Stimulated activated CD4-positive, alpha-beta T cell treated with anti-CD3 and anti-CD28 coated beads, Interleukin-1b, Interleukin-23, amount 100 ng/mL, for 4 hours (primary cell): ENCODE measurements at places on chromosomes 16 and 17.

DNA sequence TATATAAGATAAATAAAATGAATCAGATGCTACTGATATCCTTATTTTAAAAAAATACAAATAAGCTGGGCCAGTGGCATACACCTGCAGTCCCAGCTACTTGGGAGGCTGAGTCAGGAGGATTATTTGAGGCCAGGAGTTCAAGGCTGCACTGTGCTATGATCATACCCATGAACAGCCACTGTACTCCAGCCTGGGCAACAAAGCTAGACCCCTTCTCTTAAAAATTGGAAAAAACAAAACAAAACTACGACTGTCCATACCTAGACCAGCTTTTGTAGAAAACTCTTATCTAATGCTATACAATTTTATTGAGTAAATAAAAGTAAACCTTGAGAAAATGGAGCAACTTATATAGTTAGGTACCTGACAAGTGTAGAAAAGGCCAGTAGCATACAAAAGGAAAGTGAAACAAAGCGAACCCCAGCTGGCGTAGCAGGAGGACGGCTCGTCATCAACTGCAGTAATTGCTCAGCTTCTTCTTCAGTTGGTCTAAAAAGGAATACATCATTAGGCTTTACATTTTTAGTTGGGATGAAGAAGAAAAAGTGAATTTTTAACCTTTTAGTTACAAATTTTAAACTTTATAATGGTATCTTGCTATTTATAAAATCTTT, 23.6 kb downstream of the INTS2 start:
- DNase-seq, result no peak

- no peak for DNase-seq
These were observed 6.8 kb upstream of the MMP15 start for GRCh38 chr16:58018803-58019202.

DNA sequence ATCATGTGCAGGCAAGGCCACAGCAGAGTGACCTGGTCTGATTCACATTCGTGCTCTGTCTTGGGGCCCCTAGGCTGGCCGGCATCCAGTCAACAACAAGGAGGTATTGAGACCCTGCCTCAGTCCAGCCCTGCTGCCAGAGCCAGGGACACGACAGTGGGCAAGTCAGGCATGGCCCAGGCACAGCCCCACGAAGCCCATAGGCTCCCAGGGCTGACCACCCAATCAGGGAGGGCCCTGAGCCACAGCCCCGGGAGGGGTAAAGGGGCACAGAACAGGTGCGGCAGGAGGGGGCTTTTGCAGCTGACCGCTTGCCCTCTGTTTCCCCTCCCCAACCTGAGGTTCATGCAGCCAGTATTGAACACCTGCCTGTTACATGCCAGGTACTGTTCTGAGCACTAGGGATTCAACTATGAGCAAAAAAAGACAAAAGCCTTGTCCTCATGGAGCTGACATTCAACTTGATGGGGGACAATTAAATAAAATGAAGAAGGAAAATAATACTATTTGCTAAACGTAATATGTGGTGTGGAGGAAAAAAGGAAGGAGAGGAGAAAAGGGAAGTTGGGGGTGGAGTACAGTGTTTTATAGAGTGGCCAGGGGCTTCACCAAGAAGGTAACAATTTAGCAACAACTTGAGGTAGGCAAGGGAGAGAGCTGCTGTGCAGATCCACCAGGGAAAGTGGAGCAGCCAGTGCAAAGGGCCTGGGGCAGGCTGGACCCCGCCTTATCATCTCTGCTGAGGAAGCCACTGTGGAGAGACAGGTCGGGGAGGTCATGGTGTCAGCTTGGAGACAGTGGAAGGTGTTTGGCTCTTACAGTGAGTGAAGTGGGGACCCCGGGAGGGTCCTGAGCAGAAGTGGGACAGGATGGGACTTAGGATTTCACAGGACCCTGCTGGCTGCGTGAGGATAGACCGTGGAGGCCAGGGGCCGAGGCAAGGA, 6.1 kb downstream of the DRC3 start:
- no peak for DNase-seq

DNA sequence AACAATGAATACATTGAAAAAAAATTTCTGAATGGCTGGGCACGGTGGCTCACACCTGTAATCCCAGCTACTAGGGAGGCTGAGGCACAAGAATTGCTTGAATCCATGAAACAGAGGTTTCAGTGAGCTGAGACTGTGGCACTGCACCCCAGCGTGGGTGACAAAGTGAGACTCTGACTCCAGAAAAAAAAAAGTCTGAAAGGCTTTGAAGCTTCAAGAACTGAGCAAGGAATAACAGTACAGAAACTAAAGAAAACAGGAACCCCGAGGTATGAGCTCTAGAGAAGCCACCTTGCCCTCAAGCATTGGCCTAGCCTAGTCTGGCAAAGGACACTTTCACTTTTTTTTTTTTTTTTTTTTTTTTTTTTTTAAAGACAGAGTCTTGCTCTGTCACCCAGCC, 45.0 kb downstream of the TEX2 start:
- no peak for DNase-seq
